Cortex of kidney (tissue), 1 donor: ENCODE measurements at places on chromosomes 11 and 22.

DNA sequence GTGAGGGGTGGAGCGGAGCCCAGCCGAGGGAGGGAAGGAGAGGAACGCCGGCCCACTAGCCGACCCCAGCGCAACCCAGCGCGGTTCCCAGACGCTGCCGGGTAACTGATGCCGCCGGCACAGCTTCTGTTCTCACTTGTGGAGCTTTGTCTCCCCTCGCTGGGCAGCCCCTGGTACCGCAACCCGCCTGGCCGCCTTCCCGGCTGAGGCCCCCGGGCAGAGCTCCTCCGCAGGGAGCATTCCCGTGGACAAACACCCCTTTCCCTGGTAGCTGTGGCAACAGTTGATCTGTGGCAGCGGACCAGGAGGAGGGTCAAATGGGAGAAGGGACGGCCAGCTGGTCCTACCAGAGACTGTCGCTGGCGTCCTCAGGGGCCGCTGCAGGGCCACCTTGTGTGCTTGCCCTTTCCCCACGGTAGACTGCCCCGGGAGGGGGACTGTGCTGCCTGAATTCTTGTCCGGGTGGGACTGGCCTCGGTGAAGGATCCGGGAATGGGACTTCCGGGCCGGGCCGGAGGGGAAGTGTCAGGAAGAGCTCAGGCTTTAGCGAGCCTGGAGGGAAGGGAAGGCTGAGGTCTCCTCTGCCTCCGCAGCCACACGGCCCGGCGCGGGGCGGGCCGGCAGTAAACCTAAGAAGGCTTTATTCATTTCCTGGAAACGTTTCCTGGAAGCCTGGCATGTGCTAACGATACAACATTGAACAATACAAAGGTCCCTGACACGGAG is 468.0 kb downstream of the OPCML start:
- DNase-seq = peak; percentile 24

DNA sequence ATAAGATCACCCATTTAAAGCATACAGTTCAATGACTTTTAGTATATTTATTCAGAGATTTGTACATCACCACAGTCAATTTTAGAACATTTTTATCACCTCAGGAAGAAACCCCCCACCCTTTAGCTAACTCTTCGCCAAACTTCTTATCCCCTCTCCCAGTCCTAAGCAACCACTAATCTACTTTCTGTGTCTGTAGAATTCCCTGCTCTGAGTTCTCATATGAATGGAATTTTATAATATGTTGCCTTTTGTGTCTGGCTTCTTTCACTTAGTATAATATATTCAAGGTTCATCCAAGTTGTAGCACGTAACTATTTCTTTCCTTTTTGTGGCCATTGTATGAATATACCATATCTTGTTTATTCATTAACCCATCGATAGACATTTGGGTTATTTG is 3.6 kb downstream of the ANKRD13D start:
- DNase-seq = no peak

GRCh38 chr11:12799334-12799835 is 125.2 kb downstream of the TEAD1 start:
- DNase-seq = no peak

GRCh38 chr11:73059915-73060314 is 82.2 kb downstream of the FCHSD2 start:
- no peak for DNase-seq

DNA sequence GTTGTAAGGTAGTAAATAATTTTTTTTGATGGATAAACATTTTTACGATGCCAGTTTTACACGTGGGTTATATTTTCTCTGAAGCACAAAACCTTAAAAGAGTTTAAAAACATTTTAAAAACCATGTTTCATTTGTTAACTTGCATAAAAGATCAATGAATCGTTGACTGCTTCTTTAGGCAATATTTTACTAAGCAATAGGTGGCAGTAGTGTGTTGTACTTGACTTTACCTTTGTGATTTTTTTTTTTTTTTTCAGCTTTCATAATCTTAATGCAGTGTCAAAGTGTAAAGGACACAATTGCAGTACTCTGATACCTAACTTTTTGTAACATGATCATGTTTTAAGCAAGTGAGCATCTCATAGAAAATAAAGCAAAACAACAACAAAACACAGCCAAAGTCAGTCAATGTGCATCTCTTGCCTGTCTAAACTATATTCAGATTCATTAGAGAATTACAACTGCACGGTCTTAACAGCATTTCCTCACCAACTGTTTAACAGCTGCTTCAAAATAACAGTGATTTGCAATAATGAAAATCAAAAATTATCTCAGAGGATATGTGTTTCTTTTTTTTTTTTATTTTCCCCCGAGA is 27.7 kb downstream of the DNAJC24 start:
- no peak for DNase-seq

DNA sequence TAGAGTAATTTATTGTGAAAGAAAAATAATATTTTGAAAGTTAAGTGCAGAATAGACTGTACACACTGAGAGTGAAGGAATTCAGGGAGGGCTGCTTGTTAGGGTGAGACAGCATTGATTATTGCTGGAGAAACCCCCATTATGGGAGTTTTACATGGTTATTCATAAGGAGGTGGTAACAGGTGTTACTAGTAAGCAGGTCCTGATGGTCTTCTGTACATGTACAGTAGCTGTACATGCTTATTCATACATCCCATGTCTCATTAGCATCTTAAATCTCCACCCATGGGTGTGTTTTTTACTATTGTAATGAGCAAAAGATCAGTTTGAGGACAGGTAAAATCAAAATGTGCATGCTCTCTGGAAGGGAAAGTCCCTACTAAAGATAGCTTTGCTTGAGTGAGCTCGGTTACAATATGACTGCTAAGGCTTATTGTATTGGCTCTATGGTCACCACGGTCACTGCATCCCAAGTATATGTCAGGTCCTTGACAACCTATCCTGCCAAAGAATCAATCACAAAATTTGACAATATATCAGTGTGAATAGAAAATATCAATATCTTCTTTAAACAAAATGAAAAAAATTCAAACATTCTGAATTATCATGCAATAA is 6.2 kb downstream of the KDM4F start:
- no peak for DNase-seq

DNA sequence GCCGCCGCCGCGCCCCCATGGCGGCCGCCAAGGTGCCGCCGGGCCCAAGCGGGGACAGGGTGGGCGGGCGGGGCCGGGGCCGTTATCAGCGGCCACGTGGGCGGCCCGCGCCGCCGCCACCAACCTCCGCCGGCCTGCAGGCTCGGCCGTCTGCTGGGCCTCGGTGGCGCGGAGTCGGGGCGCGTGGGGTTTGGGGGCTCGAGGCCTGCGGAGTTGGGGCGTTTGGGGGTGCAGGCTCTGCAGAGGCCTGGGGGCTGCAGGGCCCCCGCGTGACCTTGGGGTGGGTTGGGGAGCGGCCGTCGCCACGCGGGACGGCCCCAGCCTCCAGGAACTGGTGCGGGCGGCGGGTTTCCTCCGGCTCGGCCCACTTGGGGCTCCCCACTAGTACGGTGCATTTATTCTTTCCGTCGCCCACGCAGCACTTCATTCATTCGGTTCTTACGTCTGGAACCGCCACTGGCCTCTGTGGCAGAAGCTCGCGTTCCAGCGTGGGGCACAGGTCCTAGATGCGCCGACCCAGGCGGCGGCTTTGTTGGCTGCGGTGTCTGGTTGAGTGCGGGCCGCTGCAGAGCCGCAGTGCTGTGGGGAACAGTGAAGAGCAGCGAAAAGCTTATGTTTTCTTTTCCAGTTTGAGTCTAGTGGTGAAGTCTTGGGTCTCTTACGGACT is 740 bp upstream of the TRMT2A start:
- DNase-seq = no peak

DNA sequence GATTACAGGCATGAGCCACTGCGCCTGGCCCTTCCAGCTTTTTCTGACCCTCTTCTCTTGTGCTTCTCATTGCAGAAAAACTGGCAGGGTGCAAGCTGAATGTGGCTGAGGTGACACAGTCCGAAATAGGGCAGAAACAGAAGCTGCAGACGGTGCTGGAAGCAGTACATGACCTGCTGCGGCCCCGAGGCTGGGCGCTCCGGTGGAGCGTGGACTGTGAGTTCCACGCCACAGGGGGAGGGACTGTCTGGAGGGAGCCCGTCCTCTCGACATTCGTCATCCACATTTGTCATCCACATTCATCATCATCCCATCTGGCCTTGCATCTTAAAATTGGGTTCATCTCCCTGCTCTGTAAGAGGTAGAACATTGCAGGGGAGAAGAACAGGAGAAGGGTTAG is 49.3 kb upstream of the PARVG start:
- DNase-seq = no peak

GRCh38 chr11:75558939-75559843 is 2.9 kb upstream of the SERPINH1 start:
- no peak for DNase-seq

DNA sequence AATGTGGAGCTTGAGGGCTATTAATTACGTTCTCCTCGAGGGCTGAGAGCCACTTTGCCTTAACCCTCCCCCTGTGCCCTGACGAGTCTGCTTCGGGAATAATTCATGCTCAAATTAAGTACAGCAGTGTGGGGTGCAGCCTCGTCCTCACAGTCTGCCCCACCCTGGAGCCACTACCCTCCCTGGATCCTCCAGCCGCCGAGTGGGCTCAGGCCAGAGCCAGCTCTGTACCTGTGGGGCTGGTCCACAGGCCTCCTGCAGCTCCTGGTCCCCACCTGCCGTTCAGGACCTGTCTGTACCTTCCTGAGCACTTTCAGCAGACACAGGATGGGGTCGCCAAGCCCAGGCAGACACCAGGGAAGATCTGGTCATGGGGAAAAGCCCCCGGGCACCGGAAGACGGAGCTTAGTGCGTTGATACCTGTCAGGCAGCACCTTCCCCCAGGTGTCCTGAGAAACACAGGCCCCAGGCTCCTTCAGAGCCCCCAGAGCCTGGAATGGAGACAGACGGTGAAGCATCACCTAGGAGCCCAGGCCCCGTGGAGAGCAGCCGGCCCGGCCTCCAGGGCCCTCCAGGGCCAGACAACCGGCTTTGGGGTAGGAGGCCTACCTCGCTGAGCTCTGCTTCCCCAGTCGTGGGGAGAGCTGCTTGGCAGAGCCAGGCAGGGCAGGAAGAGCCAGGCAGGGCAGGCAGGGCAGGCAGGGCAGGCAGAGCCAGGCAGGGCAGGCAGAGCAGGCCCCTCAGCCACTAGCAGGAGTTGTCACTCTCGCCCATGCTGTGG is 9.7 kb downstream of the TSPAN32 start:
- no peak for DNase-seq

DNA sequence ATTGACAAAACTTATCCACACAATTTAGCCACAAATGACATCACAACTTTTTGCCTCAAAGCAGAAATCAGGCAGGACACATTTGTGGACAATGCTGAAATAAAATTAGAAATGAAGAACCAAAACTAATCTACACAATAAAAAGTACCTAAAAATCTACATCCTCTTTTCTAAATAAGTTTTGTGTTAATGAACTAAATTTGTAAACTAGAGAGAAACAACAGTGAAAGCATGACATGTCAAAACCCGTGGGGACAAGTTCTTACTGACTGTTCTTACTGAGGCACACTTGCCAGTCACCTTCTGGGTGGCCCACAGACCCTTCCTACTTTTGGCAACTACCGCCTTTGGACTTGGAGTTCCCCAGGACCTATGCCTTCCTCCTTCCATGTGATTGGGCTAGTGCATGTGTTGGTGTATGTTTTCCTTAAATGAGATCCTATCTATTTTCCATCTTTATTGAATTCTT is 60.7 kb upstream of the MUC15 start:
- DNase-seq = no peak

DNA sequence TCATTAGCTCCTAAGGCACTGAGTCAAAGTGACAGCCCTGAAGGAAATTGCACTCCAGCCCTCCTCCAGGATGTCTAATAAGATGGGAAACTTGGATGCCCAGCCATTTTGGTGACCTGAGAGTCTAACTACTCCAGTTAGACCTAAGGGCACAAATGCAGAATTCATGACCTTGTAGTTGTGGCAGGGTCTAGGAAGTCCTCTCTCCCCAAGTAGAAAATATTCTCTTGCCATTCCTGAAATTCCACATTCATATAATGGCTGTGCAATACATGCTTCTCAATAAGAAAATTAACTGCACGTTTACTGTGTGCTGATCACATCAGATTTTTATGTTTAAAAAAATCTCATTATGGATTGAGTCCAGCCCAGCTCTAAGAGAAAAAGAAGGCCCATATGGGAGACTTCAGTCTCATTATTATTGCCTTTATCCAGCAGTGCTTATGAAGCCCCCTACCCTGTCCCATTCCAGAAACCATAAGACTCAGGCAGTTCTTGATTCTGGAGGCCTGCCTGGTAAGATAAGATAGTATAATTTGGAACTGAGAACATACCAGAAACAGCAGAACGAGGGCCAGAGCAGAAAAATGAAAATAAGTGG is 133.7 kb upstream of the LDLRAD3 start:
- no peak for DNase-seq

DNA sequence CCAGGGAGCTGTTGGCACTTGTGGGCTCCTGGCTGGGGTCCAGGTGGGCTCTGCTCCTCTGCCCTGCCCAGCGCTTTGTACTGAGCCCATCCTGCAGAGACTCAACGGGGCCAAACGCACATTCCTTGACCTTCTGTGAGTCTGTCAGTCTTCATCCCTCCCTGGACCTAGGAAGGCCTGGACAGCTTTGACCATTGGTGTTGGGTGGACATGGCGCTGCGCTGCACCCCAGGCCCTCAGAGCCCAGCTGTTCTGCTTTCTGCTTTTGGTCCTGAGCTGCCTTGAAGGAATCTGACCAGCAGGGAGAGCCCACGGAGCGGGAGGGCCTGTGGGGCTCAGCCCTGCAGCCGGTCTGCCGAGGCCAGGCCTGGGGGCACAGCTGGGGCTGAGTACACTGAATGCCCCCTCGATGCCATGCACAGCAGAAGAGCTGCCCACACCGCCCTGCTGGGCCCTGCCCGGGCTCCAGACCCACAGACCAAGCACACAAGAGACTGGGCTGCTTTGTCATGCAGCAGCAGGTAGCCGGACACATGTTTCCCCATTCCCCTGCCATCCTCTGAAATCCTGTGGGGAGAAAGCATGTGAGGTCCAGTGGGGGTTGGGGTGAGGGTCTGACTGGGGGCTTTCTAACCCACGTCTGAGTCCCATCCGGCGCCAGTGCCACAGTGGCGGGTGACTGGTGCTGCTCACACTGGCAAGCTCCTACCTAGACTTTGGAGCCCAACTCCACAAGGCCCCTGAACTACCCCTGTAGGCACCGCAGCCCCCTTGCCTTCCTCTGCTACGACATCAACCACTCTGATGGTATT is 24.1 kb upstream of the CCDC188 start:
- no peak for DNase-seq

DNA sequence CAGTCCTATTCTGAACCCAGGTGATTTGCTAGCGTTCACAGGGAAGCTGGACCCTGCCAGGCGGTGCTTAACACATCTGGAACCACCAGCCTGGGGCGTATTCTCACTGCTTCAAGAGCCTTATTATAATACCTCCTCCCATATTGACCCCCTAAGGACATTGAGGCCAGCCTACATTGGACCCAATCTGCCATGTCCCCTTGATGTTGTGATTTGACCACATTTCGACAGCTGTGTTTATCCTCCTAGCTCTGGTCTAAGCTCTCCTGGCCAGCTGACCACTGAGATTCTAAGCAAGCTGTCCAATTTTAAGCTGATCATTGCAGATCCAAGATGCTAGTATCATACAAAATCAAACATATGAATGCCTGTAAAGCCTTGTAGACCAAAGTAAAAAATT is 148.1 kb upstream of the BLID start:
- no peak for DNase-seq
